ENCODE measurements at places on chromosomes 6 and 20.
A peak's percentile ranks its signal among the peaks of the same experiment; 100 is the strongest.

- peak; percentile 29 for DNase-seq
Observed at GRCh38 chr20:50464026-50464724, 46.0 kb upstream of the PTPN1 start.

- DNase-seq, result no peak
Observed at GRCh38 chr6:40477246-40478126, 109.7 kb downstream of the LRFN2 start.

- no peak for DNase-seq
Observed at GRCh38 chr6:24996269-24996836, 60.6 kb upstream of the RIPOR2 start.

GRCh38 chr6:56144538-56145324, 102.6 kb downstream of the COL21A1 start:
- no peak for DNase-seq

GRCh38 chr6:35905141-35905785, 15.6 kb downstream of the SRPK1 start:
- DNase-seq, result no peak

GRCh38 chr6:25326126-25326525, 47.0 kb downstream of the CARMIL1 start:
- DNase-seq, result no peak

DNA sequence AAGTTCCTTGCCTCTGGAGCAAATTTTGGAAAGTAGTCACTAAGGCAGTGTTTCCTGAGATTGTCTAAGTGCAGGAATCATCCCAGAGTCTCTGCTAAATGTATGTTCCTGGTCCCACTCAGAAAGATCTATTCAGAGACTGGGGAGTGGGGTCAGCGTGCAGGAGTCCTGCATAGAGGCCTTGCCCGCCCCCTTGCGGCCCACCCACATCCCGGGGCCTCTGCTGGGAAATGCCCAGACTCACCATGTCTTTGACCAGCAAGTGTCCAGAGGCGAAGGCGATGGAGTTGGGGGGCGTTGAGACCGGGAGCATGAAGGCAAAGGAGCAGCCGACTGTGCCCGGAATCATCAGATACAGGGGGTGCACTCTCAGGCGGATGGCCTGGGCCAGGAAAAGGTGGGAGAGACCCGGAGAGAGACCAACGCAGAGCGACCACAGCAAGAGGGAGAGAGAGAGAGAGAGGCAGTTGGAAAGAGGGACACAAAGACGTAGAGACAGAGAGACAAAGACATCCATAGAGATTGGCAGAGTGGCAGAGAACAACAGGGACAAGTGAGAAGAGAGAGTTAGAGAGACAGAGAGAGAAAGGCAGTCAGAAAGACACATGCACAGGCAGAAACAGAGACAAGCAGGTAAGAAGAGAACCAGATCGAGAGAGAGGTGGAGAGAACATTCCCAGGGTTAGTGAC, 12.9 kb upstream of the OCSTAMP start:
- no peak for DNase-seq

Measured in stimulated activated CD4-positive, alpha-beta T cell treated with anti-CD3 and anti-CD28 coated beads, Interleukin-12 subunit alpha, Interleukin-12 subunit beta, amount 100 ng/mL, for 24 hours (primary cell).